ENCODE measurements at places on chromosomes 4 and X. TPM values are rescaled to one million over a fixed set of nuclear protein-coding genes. Genes with fewer than 3 reads are reported as not detected.

The ZNF630 gene
- 1.5 TPM for total RNA-seq

The CT45A10 gene
- total RNA-seq, result not detected

The RTL9 gene
- not detected for total RNA-seq

The OFD1 gene
- 79.9 TPM for total RNA-seq

The TCEAL3 gene
- 4.8 TPM for total RNA-seq

The DGKQ gene
- 22.5 TPM for total RNA-seq

The SMIM31 gene
- total RNA-seq, result not detected

The RBMX2 gene
- 19.9 TPM for total RNA-seq

The CFI gene
- not detected for total RNA-seq

DNA sequence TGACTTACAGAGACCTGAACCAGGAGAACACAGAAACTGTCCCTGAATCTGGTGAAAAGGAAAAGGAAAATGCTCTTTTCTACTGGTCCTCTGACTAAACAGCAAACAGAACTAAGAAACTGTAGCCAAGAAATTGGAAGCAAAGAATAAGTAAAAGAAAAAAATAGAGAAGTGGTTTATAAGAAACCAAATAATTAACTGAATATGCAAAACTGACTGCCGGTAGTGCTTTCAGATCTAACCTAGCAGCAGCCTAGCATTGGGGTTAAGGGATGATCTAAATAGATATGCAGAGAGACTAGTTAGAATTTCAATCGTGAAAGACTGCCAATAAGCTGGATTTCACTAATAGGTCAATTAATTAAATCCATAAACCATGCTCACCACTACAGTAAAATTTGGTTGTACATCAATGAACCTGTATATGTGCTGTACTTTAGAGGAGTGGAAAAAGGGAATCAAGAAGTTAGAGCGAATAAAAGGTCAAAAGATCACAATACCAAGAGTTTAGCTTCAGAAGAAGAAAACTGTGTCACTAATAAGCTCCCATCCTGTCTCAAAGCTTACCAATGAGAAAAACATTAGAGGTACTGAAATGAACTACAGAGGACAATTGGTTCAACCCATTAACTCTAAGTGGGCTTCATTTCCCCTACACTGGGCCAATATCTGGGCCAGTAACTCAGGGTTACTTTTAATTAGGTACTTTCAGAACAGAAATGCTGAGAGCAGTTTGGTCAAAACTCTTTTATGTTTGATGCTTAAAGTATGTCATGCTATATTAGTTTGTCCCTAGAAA, 53.6 kb downstream of the KLHL13 start:
- DNase-seq, result no peak

DNA sequence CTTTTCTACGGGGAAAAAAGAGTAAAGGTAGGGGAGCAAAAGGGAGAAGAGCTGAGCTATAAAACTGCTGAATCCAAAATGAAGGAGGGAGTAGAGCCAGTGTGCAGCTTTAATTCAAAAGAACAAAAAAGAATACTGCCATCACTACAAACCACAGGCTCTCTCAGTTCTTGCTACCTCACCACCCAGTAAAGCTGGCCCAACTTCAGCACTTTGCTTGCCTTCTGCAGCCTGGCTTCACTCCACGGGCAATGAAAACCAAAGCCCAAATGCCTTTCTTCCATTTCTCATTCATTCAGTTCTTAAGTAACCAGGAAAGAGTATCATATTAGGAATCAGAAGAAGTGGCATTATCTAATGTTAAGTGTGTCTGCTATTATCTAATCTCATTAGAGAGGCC, 376.8 kb downstream of the BCOR start:
- no peak for DNase-seq

DNA sequence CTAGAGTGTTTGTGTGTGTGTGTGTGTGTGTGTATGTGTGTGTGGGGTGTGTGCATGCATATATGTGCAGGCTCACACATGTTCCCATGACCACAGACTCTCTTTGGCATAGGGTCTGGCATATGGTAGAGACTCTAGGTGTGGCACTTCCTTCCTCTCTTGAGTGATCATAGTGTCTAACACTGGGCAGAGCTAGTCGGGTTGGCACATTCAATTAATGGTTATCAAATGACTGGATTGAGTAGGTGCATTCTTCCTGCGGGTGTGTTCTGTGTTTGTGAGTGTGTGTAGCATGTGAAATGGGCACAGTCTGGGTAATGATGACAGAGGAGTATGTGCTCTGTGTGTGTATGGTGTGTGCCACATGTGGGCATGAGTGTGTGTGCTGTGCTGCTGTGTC, 106.5 kb downstream of the EFNB1 start:
- DNase-seq, result peak; percentile 11

DNA sequence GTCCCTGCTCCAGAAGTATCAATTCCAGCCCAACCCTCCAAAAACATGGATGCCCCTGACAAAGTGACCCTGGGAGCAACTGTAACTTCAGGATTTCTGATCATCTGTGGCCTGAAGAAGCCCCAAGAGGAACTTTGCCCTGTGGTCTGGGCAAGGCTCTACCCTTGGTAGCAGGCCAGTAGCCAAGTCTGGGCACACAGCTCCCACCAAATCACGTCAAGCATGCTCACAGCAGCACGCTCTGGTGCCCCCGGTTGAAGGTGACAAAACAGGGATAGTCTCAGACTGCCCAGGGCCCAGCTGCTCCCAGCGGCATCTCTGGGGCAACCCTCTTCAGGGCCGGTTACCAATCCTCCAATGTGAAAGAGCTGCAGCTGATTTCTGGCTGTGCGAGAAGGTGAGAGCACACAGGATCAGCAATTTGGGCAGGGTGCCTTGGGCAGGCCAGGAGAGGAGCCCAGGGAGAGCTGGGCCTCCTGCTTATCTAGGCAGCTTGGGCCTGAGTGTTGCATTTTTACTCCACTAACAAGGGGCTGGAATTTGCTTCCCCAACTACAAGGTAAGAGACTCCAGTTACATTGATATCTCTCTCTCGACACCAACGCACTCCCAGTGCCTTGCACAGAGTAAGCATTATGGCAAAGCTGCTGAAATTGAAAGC, 418.1 kb downstream of the BCOR start:
- DNase-seq, result no peak

GRCh38 chr4:168859888-168860694, 150.0 kb downstream of the CBR4 start:
- no peak for DNase-seq

- no peak for DNase-seq
These were observed 184.4 kb downstream of the GLUD2 start for GRCh38 chrX:121231566-121232358.

DNA sequence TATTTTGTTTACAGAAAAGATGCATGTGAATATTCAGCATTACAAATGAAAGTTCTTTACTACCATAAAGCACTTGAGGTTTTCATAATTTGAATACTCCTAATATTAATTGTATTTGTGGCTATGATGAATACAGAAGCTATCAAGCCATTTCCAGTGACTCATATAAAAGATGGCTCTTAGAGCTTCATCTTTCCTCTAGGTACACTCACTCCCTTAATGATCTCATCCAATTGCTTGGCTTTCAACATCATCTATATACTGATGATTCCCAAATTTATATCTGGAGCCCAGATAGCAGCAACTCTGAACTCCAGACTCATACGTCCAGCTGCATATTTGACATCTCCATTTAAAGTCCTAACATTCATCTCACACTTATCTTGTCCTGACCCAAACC, 183.4 kb upstream of the FAM241A start:
- DNase-seq, result no peak

DNA sequence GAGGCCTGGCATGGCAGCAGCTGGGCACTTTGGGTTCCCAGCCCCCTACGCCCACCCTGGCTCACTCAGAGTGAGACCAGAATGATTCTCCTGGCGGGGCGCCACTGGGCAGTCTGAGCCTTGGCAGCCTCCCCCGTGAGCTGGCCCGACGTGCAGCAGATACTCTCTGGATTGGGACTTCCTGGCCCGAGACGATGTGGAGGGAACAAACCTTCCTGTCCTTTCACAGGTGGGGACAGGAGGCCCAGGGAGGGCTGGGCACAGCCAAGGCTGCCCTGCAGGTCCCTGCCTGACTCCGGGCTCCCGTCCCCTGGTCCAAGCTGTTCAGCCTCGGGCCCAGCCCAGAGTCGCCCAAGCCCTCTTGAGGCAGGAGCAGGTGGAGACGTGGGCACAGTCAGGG, 17.9 kb upstream of the ADD1 start:
- no peak for DNase-seq

DNA sequence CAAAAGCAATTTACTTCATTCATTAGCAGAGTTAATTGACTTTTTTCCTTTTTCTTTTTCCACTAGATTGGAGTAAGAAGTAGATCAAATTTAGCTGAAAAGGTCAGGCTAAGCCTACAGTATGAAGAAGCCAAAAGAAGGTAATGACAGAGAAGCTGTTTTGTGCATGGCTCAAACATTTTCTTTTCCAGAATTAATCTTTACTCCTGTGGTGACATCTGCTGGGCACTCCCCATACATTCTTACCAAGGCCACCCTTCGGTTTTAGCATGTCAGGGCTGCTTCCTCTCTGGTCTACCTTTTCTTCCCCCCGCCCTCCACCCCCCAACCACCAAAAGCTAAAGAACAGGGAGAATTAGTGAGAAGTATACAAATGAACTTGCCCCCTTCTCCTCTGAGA, 70.2 kb downstream of the CLDN22 start:
- DNase-seq, result no peak

GRCh38 chr4:182538031-182538430, 294.8 kb downstream of the TENM3 start:
- DNase-seq, result no peak

GRCh38 chrX:155028877-155029291, 2.2 kb downstream of the FUNDC2 start:
- DNase-seq, result no peak

- DNase-seq, result no peak
These were observed 474.0 kb upstream of the NDST3 start for GRCh38 chr4:117560329-117560728.

DNA sequence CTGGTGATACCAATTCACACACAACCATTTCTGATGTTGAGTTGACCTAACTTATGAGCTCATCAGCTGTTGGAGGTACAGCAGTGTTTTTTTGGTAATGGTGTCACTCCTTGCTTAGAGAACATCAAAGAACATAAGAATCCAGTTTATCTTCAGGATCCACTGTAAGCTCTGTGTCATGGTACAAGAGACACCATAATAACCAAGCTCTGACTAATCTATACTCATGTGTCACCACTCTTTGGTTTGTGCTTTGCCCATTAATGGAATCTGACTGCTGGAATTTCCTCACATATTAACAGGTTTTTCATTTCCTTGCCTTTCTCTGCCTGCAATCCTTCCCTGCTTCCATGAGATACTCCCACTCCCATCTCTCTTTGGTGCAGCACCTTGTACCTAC, 735.1 kb upstream of the LCORL start:
- DNase-seq, result no peak

- DNase-seq, result no peak
These were observed 17.9 kb upstream of the PDE5A start for GRCh38 chr4:119646347-119647071.

DNA sequence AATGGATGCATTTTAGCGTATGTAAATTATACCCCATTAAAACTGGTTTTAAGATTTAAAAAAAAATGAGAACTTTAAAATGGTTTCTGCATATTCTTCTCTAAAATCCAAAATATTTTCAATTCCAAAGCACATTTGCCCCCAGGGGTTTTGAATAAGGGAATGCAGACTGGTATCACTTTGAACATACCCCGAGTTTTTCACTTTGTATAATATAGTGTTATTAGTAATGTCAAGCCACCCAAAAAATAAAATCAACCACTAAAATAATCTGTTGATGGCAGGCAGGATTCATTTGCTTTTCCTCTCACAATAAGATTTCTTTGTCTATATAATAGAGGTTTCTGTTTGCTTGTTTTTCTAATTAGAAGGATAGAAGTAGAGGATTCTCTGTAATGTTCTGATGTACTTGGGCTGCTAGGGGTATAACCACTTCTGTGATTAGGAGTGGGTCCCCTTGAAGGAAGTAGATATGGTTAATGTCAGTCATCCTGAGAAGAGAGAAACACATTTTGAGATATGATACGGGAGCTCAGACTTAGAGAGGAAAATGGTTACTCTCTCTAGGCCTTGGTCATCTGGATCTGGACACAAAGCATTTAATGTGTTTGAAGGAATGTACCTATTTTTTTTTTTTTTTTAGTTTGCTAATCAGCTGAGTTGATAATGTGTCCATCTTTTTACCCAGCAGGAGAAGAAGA, 9.3 kb upstream of the LIN54 start:
- no peak for DNase-seq

DNA sequence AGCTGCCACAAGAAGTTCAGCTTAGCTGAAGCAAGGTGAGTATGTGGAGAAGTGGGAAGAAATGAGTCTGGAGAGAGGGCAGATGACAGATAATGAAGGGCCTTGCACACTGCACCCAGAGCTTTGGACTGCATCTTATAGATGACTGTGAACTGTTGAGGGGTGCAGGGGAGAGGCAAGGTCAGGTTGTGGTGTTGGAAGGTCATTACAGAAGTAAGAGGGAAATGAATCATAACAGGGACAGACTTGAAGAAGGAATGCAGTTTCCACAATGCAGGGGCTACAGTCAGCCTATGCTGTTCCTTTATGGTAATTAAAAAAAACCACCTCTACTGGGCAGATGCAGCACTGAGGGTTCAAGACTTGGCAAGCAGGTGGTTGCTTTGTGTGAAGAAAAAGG, 4.8 kb upstream of the IGFBP7 start:
- no peak for DNase-seq

DNA sequence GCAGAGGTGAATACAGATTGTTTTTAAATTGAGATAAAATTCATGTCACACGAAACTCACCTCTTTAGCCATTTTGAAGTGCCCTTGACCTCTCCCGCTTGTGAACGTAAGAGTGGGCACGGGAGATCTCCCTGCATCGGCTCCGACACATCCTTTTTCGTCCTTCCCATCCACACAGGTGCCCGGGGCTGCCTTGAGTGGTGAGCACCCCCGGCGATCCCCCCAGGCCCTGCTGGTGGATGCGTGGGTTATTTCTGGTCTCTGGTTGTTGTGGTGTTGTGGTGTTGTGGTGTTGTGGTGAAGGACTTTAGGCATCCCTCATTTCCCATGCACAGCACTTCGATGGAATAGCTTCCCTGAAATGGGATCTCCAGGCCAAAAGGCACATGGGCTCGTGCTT, 46.1 kb downstream of the PSAPL1 start:
- no peak for DNase-seq

DNA sequence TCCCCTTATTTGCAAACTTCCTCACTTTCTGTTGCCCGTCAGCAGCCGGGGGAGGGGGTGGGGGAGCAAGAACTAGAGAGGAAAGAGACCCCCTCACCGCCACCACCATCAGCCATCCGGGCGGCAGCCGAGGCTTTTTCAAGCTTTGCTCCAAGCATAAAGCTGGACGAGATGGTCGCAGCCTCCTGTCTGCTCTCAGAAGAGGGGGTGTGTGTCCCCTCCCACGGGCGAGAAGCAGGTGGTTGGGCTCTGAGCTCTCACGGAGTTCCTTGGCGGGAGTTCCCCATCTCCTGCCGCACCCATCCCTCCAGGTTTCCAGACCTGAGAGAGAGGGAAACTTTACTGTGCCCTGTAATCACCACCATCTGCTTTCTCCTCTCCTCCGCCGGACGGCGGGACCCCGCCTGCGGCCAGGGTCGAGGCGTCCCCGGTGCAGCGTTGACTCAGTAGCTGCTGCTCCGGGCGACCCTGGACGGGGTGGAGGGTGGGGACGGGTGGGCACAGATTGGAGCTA, 4.7 kb upstream of the ARX start:
- no peak for DNase-seq
